Keratinocyte (primary cell): ENCODE measurements at places on chromosomes 5 and 9.

DNA sequence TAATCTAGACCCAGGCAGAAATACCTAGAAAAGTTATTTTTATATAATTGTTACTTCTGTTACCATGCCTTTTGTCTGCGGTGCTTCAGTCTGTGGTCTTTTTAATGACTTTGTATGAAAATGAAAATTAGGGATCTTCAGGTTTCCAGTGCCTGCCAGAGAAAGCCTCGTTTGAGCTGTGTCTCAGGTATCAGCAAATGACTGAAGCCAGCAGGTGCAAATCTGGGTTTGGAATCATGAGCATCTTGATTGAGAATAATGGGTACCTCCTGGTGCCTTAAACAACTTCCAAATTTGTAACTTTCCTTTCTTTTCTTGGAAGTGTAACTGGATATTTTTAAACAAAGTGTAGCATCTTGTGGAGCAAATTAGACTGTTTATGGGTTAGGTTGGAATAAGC lies 4.3 kb downstream of the ZBTB34 start:
- H3K27me3 ChIP-seq: no peaks in the 10 kb centered on the region
- peaks cover 25% of the 10 kb centered on the region for H3K4me1 ChIP-seq
- H3K4me3 ChIP-seq: no peak overlapping the region
- H3K36me3 ChIP-seq: peaks cover 9% of the 10 kb centered on the region
- DNase-seq: no peak
- H3K27ac ChIP-seq: no peak overlapping the region

DNA sequence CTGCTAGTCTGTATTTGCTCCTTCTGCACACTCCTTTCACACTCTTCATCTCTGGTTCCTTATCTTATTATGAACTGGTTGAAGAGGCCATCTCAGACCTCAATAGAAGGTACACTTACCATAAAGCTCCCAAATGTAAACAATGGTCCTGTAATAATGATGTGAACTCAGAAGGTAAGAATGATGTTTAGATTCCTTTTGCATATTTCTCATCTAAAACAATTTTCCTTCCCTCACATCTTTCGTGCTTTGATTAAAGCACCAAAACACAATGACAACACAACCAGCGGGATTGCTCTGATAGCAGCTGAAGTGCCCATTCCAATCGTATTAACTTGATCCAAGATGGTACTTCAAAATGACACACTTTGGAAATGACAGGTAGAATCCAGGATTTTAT lies 34.3 kb downstream of the NFIB start:
- H3K36me3 ChIP-seq: no peaks in the 10 kb centered on the region
- H3K27me3 ChIP-seq: no peaks in the 10 kb centered on the region
- H3K4me1 ChIP-seq: peaks cover 59% of the 10 kb centered on the region
- H3K27ac ChIP-seq: no peak overlapping the region
- DNase-seq: no peak

- H3K27me3 ChIP-seq: no peaks in the 10 kb centered on the region
- DNase-seq: no peak
- peaks cover 8% of the 10 kb centered on the region for H3K36me3 ChIP-seq
- peaks cover 33% of the 10 kb centered on the region for H3K4me1 ChIP-seq
Observed at GRCh38 chr5:177134697-177135225, 1.2 kb downstream of the NSD1 start.

- DNase-seq: no peak
- no peaks in the 10 kb centered on the region for H3K36me3 ChIP-seq
- H3K27ac ChIP-seq: no peak overlapping the region
- no peaks in the 10 kb centered on the region for H3K27me3 ChIP-seq
- H3K4me1 ChIP-seq: no peaks in the 10 kb centered on the region
- no peak overlapping the region for H3K4me3 ChIP-seq
Observed at GRCh38 chr5:124318661-124319060, 427.8 kb downstream of the ZNF608 start.

GRCh38 chr9:134950386-134951210 lies 32.9 kb upstream of the FCN1 start:
- no peaks in the 10 kb centered on the region for H3K36me3 ChIP-seq
- H3K4me1 ChIP-seq: no peaks in the 10 kb centered on the region
- no peak overlapping the region for H3K4me3 ChIP-seq
- no peak for DNase-seq
- H3K27me3 ChIP-seq: no peaks in the 10 kb centered on the region
- no peak overlapping the region for H3K27ac ChIP-seq

- no peak overlapping the region for H3K4me3 ChIP-seq
- DNase-seq: no peak
- H3K4me1 ChIP-seq: peaks cover 13% of the 10 kb centered on the region
- H3K27me3 ChIP-seq: no peaks in the 10 kb centered on the region
- peaks cover 5% of the 10 kb centered on the region for H3K36me3 ChIP-seq
Observed at GRCh38 chr9:75064307-75065025, 23.5 kb downstream of the NMRK1 start.

DNA sequence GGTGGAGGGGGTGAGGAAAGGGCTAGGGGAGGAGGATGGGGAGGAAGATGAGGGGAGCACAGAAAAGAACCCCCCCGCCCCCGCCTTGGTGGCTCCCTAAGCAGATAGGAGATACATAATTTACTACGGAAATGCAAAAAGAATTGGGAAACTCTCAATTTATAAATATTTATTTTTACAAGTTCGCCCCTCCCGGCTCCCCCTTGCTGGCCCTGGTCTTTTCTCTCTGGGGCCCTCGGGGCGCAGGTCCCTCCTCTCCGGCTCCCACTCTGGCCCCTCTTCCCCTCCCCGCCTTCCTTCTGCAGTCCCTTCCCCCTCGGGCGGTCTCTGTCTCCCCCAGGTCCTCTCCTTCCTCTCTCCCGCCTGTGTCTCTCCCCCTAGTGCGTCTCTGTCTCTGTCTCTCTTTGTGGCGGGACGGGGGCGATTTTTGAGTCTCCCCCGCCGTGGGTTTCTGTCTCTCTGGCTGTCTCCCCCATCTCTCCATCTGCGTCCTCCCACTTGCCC lies 173.6 kb upstream of the IER5L start:
- H3K4me3 ChIP-seq: peak overlapping the region; percentile 9
- no peaks in the 10 kb centered on the region for H3K27me3 ChIP-seq
- no peak for DNase-seq
- no peaks in the 10 kb centered on the region for H3K4me1 ChIP-seq

- H3K36me3 ChIP-seq: no peaks in the 10 kb centered on the region
- H3K27me3 ChIP-seq: no peaks in the 10 kb centered on the region
- DNase-seq: no peak
- no peak overlapping the region for H3K27ac ChIP-seq
- peaks cover 23% of the 10 kb centered on the region for H3K4me1 ChIP-seq
Observed at GRCh38 chr9:18543406-18544192, 69.6 kb downstream of the ADAMTSL1 start.

- H3K27me3 ChIP-seq: no peaks in the 10 kb centered on the region
- peaks cover 16% of the 10 kb centered on the region for H3K4me1 ChIP-seq
- no peak for DNase-seq
- no peak overlapping the region for H3K4me3 ChIP-seq
Observed at GRCh38 chr9:132896906-132897305, 18.2 kb downstream of the SPACA9 start.

DNA sequence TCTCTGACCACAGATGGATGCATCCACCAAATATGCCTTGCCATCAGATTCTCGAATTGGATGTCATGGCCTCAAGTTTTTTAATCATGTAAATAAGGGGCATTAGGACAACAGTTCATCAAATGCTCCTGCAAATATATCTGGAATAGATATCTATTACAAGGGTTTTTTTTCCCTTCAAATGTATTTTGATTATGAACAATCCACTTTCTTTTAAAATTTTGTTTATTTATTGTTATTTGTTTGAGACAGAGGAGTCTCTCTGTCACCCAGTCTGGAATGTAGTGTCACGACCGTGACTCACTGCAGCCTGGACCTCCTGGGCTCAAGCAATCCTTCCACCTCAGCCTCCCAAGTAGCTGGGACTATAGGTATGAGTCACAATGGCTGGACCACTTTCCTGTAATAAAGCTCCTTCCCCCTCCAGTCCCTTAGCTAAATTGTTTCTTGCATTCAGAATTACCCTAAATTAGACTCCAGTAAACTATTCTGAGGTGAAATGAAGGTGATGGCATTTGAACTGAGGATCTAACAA lies 1412.1 kb downstream of the EFNA5 start:
- H3K36me3 ChIP-seq: no peaks in the 10 kb centered on the region
- no peaks in the 10 kb centered on the region for H3K27me3 ChIP-seq
- DNase-seq: no peak
- H3K4me1 ChIP-seq: no peaks in the 10 kb centered on the region
- H3K27ac ChIP-seq: no peak overlapping the region

DNA sequence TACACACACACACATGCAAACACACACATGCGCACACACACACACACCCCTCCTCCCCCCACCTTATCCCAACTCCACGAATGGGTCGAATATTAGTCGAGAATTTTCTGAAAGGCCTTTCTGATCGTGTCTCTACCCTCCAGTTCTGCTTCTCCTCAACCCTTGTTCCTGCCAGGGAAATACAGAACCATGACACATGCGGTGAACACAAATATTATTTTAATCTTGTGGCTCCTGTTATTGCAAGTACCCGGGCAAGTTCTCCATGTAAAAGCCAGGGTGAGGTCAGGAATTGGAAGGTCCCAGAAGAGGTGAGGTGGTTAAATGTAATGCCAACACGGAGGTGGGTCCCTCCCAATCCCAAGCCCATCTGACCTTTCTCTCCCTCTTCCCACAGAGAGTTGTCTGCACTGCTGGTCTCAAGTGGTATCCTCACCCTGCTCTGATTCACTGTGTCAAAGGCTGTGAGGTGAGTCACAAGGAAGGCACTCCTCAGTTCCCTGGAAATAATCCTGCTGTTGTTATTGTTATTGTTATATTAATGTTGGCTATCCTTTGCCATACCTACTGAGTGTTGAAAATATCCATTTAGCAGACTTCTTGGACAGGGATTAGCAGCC lies 223.7 kb downstream of the PAPPA start:
- no peaks in the 10 kb centered on the region for H3K36me3 ChIP-seq
- no peak for DNase-seq
- no peak overlapping the region for H3K27ac ChIP-seq
- H3K27me3 ChIP-seq: no peaks in the 10 kb centered on the region

DNA sequence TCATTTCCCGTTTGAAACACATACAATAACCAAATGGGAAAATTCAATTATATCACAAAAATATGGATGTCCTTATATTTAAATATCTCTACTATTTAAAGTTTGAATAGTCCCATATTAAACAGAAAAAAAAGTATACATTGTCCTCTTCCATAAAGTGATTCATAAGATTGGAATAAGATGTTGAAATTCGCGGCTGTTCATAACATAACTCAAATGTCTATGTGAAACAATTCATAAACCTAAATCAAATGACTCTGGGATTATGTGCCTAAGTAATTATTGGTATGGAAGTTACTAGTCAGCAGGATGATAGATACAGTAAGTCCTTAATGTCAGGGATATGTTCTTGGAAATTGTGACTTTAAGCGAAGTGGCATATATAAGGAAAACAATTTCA lies 3.9 kb upstream of the EFNA5 start:
- no peak overlapping the region for H3K4me3 ChIP-seq
- H3K27me3 ChIP-seq: no peaks in the 10 kb centered on the region
- H3K27ac ChIP-seq: no peak overlapping the region
- DNase-seq: no peak
- H3K36me3 ChIP-seq: no peaks in the 10 kb centered on the region

GRCh38 chr5:126594748-126595485 lies at the start of gene ALDH7A1:
Gene ALDH7A1 (minus strand): TSS chr5:126595219. CDS start chr5:126595198, 21 bp downstream.
- peak; percentile 59 for DNase-seq
- peak within 1 kb of the TSS; percentile 88 for H3K27ac ChIP-seq
- H3K4me1 ChIP-seq: peaks cover 30% of the 10 kb centered on the region
- H3K27me3 ChIP-seq: no peaks in the 10 kb centered on the region
- peak within 1 kb of the TSS; percentile 54 for H3K4me3 ChIP-seq

DNA sequence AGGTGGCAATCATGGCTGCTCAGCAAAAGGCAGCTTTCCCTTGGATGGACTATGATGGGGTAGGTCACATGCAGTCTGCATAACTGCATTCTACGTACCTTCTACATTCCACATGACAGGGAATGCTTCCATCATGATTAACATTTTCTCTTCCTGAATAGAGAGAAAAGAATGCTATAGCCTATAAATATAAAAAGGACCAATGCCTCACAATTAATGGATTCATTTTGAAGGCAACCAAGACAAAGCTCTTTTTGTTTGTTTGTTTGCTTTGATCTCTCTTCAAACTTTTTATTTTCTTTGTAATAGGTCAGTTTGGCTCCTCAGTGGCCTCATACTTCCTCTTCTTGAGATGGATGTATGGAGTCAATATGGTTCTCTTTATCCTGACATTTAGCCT lies 201.3 kb downstream of the ALDH1A1 start:
- no peaks in the 10 kb centered on the region for H3K27me3 ChIP-seq
- no peak for DNase-seq
- no peaks in the 10 kb centered on the region for H3K36me3 ChIP-seq
- H3K27ac ChIP-seq: no peak overlapping the region
- no peak overlapping the region for H3K4me3 ChIP-seq

DNA sequence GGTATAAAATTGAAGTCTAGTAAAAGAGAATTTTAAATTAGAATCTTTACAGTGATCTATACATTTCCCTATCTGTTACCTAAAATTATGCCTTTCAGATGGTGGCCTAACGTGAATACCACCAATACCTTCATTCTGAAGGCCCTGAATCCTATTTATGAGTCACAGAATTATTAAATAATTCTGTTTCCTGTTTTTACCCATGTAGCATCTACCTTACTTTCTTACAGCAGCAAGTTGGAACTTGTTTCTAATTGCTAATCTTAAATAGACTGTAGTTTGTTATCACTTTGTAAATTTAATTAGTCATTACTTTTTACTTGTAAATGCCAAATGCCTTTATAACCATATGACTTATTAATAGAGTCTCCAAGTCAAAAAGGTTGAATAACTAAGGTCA lies 135.0 kb downstream of the PDE4D start:
- no peak for DNase-seq
- H3K27ac ChIP-seq: peak overlapping the region; percentile 95
- H3K4me3 ChIP-seq: no peak overlapping the region
- H3K4me1 ChIP-seq: peaks cover 39% of the 10 kb centered on the region
- H3K36me3 ChIP-seq: no peaks in the 10 kb centered on the region
- H3K27me3 ChIP-seq: no peaks in the 10 kb centered on the region

- no peak for DNase-seq
- H3K27ac ChIP-seq: no peak overlapping the region
- H3K4me1 ChIP-seq: peaks cover 3% of the 10 kb centered on the region
- no peak overlapping the region for H3K4me3 ChIP-seq
Observed at GRCh38 chr5:143896966-143897365, 85.0 kb downstream of the HMHB1 start.

DNA sequence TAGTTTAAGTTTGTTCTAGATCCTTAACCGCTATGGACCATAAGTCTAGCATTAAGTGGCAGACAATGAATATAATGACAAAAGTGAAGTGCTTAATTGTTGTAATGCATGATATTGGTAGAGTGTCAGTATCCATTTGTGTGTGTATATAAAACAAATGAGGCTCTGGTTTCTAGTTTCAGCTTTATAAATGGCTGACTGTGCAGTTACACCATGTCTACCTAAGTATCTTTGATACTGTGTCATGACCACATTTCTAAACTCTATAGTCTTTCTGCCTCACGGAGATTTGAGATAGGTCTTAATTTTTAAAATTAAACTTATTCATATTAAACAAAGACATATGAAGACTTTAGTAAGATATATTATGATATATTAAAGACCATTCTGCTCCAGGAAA lies 92.0 kb downstream of the SPEF2 start:
- no peak for DNase-seq
- no peaks in the 10 kb centered on the region for H3K36me3 ChIP-seq
- no peaks in the 10 kb centered on the region for H3K27me3 ChIP-seq
- no peak overlapping the region for H3K27ac ChIP-seq
